ENCODE measurements at places on chromosomes 16 and 17.

- no peak for DNase-seq
Observed at GRCh38 chr16:16938009-16938408, 532.8 kb downstream of the XYLT1 start.

DNA sequence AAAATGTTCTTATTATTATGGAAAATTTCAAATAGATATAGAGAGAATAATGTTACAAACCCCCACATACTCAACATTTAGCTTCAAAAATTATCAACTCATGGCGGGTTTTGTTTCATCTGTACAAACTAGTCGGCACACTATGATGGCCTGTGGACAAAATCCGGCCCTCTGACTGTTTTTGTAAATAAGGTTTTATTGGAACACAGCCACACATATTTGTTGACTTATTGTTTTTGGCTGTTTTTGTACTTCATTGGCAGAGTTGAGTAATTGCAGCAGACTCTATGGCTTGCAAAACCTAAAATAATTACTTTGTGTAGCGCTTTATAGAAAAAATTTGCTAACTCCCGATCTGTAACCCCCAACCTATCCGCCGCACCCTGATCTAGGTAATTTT is 41.4 kb upstream of the CLEC18A start:
- no peak for DNase-seq

GRCh38 chr17:65588181-65588808 is 26.8 kb upstream of the AXIN2 start:
- no peak for DNase-seq

DNA sequence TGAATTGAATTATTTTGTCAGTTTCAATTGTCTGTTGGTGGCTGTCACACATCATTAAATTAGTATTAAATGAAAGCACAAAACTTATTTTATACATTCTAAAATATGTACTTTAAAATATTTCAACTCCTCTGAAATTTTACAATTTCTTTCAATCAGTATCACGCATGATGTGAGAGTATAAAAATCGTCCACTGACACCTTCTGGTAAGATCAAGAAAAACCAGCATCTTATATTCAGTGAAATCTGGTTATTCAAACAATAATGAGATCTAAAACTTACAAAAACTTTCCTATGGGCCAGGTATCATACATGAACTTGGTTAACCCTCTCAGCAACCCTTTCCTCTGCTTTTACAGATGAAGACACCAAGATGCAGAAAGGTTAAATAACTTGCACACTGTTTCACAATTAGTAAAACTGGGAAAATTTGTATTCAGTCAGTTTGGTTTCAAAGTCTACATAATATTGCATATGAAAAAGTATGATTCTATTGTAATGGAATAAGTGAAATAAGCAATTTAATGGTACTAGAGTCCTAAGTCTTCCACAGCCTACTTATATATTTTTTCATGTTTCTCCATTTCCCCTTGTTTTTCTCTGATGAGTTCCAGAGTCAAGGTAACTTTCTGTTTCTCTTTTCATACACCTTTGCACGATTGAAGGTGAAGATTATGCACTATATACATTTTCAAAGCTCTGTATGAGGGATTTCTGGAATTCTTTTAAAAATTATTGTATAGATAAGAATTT is 58.7 kb downstream of the EFCAB5 start:
- peak; percentile 2 for DNase-seq

DNA sequence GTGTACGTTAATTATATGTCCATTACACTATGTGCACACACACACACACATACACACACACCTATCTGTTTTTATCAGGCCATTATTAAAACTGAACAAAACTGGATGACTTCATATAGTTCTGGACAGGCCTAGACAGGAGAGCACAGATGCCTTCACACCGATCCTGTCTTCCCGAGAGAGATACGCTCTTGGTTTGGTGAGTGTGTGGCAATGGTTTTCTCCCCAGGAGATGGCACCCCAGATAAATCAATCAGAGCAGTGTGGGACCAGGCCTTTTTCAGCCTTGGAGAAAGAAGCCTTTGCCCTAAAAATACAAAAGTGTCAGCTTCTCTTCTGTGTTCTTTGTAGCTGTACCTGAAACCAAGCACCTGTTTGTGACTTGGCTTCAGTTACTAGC is 83.7 kb downstream of the CPPED1 start:
- DNase-seq: peak; percentile 74

DNA sequence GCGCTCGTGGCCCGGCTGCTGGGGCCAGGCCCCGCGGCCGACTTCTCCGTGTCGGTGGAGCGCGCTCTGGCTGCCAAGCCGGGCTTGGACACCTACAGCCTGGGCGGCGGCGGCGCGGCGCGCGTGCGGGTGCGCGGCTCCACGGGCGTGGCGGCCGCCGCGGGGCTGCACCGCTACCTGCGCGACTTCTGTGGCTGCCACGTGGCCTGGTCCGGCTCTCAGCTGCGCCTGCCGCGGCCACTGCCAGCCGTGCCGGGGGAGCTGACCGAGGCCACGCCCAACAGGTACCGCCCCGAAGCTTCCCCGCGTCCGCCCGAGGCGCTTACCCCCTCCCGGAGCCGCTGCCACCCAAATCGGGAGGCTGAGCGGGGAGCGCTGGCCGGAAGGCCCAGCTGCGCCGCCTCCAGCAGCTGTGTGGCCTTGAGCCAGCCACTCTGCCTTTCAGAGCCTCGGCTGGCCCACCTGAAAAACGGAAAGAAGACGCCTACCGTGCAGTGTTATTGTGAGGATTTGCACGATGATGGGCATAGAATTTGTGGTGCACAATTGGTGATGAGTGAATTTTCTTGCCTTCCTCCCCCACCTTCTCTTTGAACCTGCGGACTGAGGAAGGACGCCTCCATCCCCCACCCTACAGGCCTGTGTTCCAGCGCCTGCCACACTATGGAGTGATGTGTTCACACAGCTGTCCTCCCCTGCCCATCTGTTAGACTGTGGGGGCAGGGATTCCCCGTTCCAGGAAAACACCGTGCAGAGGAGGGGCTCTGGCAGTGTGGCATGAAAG is 523 bp downstream of the NAGLU start:
- peak; percentile 78 for DNase-seq

- DNase-seq: no peak
Observed at GRCh38 chr16:87598431-87598830, 3.9 kb upstream of the JPH3 start.

GRCh38 chr16:85535352-85536072 is 77.6 kb upstream of the GSE1 start:
- no peak for DNase-seq

DNA sequence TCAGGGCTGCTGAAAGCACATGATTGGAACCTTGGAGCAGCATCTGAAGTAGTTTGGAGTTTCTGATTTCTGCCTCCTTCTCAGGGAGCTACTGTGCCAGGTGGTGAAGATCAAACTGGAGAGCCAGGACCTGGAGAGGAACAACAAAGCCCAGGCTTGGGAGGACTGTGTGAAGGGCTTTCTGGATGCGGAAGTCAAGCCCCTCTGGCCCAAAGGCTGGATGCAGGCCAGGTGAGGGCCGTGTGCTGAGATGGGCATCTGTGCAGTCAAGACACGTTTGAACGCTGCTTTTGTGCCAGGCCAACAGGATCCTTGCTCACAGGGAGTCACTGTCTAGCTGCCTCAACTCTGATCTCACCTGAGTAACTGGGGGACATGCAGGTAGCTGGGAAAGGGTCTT is 23.8 kb downstream of the UBN1 start:
- no peak for DNase-seq

- DNase-seq: no peak
Observed at GRCh38 chr16:74567901-74568300, 39.0 kb downstream of the GLG1 start.

DNA sequence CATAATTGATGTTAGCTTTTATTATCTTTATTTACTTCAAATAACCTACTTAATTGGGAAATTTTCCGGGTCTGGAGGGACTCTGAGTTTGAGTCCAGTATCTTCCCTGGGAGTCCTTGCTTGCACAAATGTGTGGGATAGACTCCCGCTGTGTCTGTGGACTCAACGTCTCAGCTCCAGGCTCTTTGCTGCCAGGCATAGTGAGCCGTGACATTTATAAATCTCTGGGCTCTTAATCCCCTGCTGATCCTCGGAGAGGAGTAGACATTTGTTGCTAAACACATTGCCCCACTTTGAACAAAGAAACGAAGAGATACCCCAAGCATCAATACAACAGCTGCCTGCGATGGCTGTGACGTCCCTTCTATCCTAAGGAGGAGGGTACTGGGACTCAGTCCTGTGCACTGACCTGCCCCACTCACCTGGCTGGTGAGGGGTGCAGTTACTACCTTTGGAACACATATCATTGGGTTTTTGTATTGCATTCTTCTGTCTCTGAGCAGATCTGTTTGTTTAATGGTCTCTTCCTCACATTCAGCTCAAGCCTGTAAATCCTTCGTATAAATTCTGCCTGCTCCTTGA is 316.9 kb downstream of the HAPSTR1 start:
- DNase-seq: no peak

- no peak for DNase-seq
Observed at GRCh38 chr17:77863814-77864161, 94.7 kb upstream of the TNRC6C start.

GRCh38 chr17:81082177-81083073 is 47.5 kb downstream of the BAIAP2 start:
- no peak for DNase-seq

GRCh38 chr17:74959826-74960515 is 12.6 kb downstream of the HID1 start:
- DNase-seq: no peak

GRCh38 chr17:79126139-79126538 is 51.5 kb downstream of the ENGASE start:
- DNase-seq: no peak

DNA sequence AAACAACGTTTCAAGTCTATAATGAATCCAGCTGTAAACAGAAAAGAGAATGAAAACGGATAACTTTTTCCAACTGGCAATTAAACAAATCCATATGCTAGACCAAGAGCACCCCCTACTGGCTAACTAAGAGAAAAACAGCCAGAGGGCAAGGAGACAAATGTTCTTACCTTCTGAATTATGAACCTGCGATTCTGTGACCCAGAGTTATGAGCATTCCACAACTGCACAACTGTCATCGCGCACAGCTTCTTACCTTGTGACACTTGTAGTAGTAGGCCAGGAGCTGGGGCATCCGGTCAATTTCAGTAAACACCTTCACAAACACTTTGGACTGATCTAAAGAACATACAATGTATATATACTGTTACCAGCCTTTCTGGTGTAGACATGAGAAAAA is 18.6 kb downstream of the COG7 start:
- peak; percentile 63 for DNase-seq

- DNase-seq: no peak
Observed at GRCh38 chr17:15485045-15485444, 17.6 kb upstream of the CDRT4 start.

GRCh38 chr17:82001571-82002056 is 21.1 kb downstream of the CENPX start:
- no peak for DNase-seq

DNA sequence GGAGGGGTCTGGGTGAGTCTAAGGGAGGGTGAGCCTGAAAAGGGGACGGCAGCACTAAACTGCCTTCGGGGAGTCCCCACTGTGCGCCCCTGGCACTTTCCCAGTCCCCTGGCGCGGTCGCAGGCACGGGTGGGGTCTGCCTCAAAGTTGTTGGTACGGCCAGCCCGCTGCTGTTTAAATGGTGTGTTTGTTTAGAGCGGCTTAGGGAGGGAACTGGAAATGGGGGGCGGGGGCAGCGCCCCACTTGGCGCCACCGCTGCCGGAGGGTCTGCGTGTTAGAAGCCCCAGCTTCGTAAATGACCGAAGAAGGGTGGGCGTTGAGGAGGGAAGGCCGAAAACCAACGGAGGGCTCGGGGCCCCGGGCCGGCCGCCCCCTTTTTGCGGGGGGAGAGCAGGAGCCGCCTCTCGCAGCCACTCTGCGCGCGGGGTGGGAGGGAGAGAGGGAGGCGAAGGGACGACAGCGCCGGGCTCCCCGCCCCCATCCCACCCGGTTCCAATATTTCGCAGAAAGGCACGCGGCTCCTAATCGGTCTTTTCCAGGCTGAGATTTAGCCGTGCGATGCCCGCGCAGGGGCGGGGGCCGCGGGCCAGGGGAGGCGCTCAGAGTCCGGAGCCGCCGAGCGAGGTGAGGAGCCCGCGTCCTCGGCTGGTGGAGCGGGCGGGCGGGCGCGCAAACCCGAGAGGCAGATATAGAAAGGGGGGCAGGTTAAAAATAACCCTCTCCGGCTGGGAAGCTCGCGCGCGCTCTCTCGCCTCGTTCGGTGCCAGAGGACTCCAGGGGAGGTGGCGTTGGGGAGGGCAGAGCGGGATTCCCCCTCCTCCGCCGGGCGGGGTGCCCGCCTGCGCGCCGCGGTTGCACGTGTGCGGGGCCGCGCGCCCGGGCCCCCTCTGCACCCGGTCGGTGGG is 54.9 kb downstream of the SREBF1 start:
- DNase-seq: peak; percentile 91

GRCh38 chr16:57739756-57740422 is 4.3 kb downstream of the KATNB1 start:
- DNase-seq: no peak

GRCh38 chr16:78326731-78327130 is 227.3 kb downstream of the WWOX start:
- DNase-seq: no peak

GRCh38 chr16:2154533-2155090 is 970 bp upstream of the TRAF7 start:
- no peak for DNase-seq

GRCh38 chr17:43907998-43908721 is 824 bp upstream of the MPP2 start:
- peak; percentile 92 for DNase-seq

DNA sequence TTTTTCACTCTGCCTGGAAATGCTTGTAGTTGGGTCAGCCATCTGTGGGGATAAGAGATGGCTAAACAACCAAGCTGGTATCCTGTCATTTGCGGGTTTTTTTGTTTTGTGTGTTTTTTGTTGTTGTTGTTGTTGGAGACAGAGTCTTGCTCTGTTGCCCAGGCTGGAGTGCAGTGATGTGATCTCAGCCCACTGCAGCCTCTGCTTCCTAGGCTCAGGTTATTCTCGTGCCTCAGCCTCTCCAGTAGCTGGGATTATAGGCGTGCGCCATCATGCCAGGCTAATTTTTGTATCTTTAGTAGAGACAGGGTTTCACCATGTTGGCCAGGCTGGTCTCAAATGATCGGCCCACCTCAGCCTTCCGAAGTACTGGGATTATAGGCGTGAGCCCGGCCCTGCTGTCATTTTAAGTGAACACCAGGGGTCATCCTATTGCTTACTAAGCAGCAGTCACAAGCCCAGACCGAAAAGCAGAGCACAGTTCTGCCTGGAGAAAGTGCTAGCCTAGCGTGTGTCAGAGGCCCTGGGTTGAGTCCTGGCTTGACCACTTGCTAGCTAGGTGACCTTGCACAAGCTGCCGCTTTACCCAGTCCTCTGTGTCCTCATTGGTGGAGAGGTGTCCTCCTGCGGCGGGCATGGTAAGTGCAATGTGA is 4.6 kb downstream of the SMCR8 start:
- peak; percentile 21 for DNase-seq

- peak; percentile 93 for DNase-seq
Observed at GRCh38 chr17:44308320-44308818, at the start of gene RUNDC3A. TSS of gene RUNDC3A (plus strand) at chr17:44308601. CDS start at chr17:44308833, 232 bp downstream.

DNA sequence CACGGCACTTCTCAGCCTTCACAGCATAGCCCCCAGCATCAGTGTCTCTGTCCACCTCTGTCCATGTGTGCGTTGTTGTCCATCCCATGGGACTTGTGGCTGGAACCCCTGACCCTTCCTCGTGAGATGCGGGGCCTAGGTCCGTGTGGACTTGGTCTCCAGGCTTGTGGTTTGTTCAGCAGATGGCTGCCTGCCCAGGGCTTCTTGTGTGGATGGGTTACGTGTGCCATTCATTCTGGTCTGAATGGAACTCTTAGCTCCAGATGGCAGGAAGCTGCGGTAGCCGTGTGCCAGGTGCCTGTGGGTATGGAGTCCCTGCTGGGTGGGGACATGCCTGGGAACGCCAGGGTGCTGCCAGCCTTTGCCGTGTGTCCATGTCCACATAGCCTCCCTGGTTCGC is 31.7 kb upstream of the NUDT16L1 start:
- peak; percentile 49 for DNase-seq

Data from globus pallidus (tissue), 1 donor.